GM06990 (cell line): ENCODE measurements at places on chromosomes 4 and X.

GRCh38 chrX:150361070-150361776 is 1.9 kb upstream of the MAMLD1 start:
- DNase-seq: no peak

- DNase-seq: no peak
Observed at GRCh38 chrX:107747596-107748161, 27.9 kb downstream of the TSC22D3 start.

DNA sequence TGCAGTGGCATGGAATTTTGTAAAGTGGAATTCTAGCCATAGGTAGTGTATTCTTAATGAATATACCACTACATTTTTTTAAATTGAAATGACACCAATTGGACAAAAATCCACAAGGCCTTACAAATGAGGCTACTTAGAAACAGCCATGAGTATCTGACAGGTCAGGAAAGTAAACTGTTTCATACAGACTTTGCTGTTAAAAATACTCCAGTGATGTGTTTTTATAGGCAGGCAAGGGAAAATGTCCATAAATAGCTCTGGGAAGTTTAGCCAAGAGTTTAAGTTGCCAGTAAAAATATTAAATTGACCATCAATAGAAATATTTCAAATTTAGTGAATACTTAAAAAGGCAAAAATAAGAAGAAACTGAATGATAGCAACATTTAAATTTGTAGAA is 41.8 kb upstream of the PDLIM5 start:
- no peak for DNase-seq

GRCh38 chr4:7761720-7762119 is 177.9 kb downstream of the AFAP1 start:
- DNase-seq: peak; percentile 50

DNA sequence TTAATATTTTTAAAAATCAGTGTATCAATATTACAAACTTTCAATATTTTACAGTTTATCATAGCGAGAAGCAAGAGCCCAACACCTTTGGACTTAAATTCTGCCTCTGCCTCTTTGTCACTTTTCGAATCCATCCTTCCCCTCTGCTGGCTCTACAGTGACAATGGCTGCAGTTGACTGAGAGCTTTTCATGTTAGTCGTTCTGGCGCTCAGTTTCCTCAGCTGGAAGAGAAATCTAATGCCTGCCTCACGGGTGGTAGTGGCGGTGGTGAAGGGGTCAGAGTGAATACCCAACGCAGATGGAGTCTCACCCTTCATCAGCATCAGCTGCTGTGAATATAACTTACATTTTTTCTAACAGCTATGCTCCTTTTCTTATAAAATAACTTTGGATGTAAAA is 144.8 kb downstream of the NWD2 start:
- no peak for DNase-seq

DNA sequence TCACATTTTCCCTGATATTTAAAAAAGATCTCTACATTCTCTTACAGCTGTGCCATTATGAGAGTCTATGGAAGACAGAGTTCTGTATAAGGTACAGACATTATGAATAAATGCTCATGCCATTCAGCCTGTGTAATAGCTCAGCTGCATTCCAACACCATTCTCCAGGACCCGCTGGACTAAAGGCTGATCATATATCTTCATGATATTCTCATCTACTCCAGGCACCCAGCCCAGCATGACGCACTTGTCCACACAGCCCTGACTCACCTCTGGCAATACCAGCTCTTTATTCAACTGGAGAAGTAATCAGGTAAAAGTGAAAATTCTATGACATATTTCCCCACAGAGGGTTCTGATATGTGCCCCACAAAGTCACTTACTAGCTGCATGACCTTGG is 437.5 kb upstream of the FGF16 start:
- no peak for DNase-seq

DNA sequence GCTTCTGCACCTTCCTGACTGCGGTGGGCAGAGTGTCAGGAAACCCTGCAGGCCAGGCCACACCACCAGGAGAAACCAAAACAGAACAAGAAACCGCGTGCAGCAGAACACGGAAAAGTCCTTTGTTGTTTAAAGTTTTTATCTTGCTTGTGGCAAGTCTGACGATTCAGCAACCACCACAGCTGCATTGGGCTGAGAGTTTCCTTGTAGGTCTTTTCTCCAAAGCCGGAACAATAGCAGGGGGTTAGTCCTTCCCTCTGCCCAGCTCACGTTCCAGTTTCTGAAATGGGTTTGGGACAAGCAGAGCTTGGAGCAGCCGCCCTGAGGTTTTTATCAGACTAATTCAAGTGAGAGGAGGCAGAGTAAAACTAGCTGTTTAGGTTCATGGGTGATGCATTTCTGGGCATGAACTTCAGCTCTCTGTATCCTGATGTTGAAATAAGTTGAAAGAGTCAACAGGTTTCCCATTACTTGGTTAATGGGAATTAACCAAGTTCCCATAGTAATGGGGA is 216.9 kb downstream of the PTTG2 start:
- no peak for DNase-seq

- no peak for DNase-seq
Observed at GRCh38 chrX:70264784-70265183, 3.4 kb upstream of the ARR3 start.

DNA sequence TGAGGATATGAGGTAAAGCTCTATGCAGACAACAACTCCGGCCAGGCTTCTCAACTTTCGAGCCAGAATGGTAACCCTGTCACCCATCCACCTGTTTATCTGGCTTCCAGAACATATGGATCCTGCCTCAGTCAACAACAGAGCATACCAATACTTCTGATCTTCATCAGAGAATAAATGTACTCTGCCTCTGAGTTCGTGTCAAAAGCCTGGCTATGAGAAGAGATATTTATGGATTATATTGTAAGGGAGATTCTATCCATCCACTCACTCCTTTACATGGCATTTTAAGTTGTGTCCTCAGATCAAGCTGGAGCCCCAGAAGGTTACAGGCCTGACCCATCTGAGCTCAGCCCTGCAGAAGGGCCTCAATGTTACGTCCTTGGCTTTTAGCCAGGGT is 9.8 kb upstream of the FOXO4 start:
- no peak for DNase-seq

DNA sequence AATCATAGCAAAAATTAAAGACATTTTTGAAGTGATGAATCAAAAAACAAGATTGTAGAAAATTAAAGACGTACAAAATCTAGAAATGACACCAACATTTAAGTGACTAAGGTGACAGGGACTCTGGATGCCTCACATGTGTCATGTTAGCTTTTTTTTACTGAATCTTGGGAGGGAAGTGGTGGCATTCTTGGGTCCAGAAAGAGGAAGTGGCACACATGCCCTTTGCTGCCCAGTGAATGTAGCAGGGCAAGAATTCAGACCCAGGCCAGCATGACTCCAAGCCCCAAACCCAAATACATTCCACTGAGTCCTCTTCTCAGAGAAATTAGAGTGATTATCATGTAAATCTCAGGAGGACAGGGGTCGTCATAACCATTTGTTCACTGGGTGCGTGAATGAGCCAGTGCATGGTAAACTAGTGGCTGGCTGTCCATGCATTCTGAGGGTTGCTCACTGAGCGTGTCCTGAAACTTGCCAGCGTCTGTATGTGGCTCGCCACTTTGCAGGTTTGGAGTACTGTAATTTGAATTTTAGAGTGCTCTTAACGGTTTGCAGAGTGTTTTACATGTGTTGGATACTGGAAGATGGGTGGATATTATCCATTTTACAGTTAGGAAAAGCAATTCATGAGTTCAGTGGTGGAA is 55.4 kb upstream of the TBC1D14 start:
- no peak for DNase-seq

DNA sequence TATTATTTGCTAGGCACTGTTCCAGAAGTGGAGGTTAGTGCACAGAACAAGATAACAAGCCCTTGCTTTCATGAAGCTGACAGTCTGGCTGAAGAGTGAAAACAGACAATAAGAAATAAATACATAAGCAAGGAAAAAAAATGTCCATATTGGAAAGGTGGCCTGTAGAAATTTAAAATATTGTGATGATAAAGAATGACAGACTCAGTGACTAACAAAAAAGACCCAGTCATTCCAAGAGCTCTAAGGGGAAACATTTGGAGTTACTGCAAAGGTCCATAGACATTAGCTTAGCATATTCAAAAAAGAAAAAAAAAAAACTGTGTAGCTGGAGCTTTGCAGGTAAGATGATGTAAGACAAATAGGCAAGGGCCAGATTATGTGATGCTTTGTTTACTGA is 1.0 kb upstream of the ANTXR2 start:
- no peak for DNase-seq

GRCh38 chrX:54093159-54093558 is 48.9 kb upstream of the PHF8 start:
- DNase-seq: no peak

DNA sequence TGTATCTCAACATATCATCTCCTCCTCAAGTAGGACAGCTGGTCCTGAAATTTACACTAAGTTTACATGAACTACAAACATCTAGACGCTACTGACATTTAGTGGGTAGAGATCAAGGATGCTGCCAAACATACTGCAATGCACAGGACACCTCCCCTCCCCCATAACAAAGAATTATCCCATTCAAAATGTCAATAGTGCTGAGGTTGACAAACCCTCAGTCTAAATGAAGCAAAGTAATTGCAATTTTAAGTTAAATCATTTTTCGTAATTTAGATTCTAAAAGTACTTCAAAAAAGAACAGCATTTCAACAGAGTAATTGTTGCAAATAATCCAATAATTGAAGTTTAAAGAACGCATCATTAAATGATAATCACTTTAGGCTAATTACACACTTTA is 1.2 kb downstream of the PRMT9 start:
- no peak for DNase-seq

GRCh38 chr4:14644580-14645282 is 357.6 kb upstream of the CPEB2 start:
- DNase-seq: no peak

DNA sequence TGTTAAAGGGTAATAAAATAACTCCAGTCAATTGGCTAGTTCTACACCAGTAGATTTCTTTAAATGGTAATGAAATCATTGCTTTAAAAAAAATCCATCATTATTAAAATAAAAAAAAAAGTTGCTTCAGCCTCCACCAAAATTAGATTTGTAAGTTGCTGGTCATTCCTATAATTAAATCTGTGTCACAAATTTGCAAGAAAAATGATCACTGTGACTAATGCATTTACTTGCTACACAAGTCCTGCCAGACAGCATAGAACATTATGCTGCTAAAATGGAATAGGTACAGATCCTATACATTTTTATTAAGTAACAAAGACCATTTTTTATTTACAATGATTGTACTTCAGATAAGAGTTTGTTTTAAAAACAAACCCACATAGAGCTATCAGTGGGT is 85.8 kb downstream of the SLC10A7 start:
- no peak for DNase-seq
